ENCODE measurements at places on chromosomes 7 and 10. TPM values are rescaled to one million over a fixed set of nuclear protein-coding genes. Genes with fewer than 3 reads are reported as not detected.

Gene NPY4R2
- 26.5 TPM for total RNA-seq

Gene WNT2
- total RNA-seq = 0.05 TPM

Gene CDC14C
- 0.03 TPM for total RNA-seq

Gene SFRP4
- total RNA-seq = 4.3 TPM

Gene AKR1C8
- not detected for total RNA-seq

Gene CLRN3
- total RNA-seq = not detected

Gene AS3MT
- total RNA-seq = 3.2 TPM

All from A549 treated with AZD2906 at 1 μM for 4 hours (cell line).